NCI-H2081 (cell line): ENCODE measurements at places on chromosomes 7 and 10.

GRCh38 chr7:29806995-29807841 is 910 bp downstream of the WIPF3 start:
- DNase-seq = no peak

DNA sequence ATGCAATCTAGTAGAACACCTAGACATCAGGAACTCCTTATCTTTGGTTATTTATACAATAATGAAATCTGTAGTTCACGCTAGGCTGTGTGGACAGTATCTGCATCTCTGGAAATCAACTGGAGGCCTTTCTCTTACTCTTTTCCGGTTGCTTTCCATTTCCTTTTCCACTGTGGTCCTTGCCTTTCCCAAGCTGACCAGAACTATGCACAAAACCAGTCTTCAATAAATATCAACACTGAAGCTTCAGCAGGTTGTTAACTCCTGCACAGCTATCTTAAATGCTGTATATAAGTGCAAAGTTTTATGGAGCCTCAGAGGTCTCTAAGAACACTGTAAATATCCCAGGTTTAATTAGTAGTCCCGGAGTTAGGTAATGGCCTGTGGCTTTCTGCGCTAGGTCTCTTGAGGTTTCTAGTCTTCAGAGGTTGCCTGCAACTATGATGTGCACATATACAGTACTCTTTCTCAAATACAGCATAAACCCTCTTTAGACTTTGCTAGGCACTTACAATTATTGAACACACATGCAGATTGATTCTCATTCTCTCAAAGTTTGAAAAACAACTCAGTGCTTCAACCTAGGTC is 2.4 kb downstream of the KLLN start:
- no peak for DNase-seq

- DNase-seq = no peak
These were observed 11.7 kb upstream of the ARPC1B start for GRCh38 chr7:99362801-99363200.

GRCh38 chr7:128829391-128830166 is 627 bp upstream of the FLNC start:
- DNase-seq = no peak

- no peak for DNase-seq
These were observed 170.6 kb downstream of the FZD1 start for GRCh38 chr7:91434836-91435235.

DNA sequence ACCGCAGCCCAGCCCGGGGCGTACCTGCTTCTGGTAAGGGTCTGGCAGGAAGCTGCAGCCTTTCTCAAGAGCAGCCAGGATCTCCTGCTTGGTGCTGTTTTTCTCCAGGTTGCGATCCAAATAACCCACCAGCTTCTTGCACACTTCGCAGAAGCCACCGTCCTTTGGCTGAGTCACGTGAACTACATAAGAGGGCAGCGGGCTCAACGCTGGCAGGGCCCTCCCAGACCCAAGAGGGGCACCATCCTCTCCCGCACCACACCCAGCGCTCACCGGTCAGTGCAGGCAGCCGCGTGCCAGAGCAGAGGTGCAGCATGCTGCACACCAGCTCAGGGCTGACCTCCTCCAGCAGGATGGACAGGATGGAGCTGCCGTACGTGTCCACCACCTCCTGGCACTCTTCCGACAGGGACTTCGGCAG is 31.6 kb downstream of the PSAP start:
- no peak for DNase-seq

- DNase-seq = no peak
These were observed 131.4 kb upstream of the ZMIZ1 start for GRCh38 chr10:78937393-78937792.
